ENCODE measurements at places on chromosomes 6 and 20.
A peak's percentile ranks its signal among the peaks of the same experiment; 100 is the strongest.

GRCh38 chr20:21607971-21608725 is 94.3 kb upstream of the NKX2-2 start:
- DNase-seq, result no peak

DNA sequence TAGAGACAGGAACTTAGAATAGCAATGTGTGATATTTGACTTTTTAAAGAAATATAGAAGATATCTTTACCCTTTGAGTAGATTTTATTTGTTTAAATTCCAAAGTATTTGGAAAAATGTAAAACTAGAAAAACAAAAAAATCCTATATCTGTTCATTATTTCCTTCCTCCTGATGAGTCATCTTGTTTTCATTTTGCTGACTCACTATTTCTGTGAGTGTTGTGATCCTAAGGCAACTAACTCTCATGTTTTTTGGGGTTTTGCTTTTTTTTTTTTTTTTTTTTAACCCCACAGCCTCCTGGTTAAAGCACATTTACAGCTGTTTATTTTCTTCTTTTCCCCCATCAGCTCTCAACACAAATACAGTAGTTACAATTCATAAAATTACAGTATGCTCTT is 37.8 kb upstream of the THEMIS start:
- no peak for DNase-seq

DNA sequence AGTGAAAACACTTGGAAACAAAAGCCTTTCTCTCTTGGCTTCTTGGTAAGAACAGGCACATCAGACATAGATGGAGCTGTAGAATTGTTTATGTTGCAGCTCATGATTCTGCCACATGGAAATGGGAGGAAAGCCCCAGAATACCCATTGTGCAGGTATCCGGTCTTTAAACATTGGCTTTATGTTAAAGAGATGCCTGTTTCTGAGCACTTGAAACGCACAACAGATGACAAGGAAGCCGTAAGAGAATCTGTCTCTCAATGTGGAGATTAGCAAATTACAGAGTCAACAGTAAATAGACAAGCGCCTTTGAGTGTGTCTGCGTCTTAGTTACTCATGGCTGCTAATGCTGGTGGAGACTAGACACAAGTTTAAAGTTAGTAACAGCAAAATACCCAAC is 10.5 kb downstream of the TNFAIP3 start:
- no peak for DNase-seq

- no peak for DNase-seq
Observed at GRCh38 chr6:1216488-1216974, 95.4 kb upstream of the FOXQ1 start.

DNA sequence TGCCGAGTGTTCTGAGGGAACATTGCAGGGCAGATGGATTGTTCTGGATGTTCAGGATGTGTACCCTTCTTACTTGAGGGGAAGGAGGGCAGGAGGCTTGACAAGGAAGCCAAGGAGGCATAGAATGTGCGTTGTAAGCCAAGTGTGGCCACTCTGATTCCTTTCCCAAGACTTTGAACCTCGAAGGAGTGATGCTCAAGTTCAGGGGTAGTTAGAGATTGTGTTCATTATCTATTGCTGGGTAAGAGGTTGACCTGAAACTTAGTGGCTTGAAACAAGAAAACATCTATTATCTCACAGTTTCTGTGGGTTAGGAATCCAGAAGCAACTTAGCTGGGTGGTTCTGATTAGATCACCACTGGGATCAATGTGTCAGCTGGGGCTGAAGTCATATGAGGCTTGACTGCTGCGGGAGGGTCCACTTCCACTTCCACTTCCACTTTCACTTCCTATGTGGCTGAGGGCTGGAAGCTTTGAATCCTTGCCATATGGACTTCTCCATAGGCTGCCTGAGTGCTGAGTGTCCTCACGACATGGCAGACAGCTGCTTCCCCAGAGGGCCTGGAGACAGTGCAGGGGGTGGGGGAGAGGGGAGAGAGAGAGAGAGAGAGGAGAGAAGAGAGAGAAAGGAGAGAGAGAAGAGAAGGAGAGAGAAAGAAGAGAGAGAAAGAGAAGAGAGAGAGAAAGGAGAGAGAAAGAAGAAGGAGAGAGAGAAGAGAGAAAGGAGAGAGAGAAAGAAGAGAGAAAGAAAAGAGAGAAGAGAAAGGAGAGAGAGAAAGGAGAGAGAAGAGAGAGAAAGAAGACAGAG is 6.9 kb upstream of the CD40 start:
- DNase-seq, result peak; percentile 14

GRCh38 chr6:36171573-36171972 is 25.0 kb upstream of the BRPF3 start:
- no peak for DNase-seq

DNA sequence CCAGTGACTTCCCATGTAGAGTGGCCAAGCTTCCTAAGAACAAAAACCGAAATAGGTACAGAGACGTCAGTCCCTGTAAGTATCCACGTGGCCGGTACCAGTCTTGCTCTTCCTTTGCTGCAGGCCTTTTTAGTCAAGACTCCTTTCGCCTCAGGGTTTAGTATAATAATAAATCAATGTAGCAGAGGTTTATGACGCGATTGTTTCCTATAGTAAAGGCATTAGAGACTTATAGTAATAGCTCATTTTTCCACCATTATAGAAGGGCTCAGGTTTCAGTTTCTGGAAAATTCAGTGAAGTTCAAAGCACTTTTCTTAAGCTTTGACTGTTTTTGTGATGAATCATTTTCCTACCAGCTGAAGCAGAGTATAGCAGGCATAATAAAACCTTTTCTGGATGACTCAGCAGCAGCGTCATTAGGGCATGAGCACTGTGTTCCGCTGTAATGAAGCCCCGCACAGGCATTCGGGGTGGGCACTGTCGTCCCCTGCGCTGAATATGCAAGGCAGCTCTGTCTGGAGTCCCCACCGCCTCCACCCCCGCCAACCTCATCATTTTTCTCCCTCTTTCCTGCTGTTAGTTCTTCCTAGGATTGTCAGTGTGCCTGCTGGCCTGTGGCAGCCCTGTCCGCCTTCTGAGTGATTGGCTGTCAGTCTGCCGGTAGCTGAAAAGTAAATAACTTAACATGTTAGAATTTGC is 51.3 kb downstream of the PTPN1 start:
- peak; percentile 83 for DNase-seq

DNA sequence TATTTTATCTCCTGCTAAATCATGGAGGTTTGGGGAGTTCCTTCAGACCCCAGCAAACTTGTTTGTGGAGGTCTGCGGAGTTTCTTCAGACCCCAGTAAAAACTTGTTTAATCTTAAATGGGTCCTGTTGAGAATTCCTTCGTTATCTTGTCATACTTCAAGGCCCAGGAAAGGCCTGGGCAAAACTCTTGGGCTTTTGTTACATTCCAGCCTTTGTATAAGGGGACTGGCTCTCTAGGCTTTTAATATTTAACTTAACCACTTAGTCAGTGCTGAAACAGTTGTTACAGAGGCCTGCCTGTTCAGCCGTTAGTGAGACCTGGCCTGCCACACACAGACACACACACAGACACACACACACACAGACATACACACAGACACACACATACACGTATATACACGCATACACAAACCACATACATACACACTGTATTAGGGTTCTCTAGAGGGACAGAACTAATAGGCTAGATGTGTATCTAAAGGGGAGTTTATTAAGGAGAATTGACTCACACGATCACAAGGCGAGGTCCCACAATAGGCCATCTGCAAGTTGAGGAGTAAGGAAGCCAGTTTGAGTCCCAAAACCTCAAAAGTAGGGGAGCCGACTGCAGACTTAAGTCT is 21.3 kb upstream of the CST3 start:
- DNase-seq, result no peak

DNA sequence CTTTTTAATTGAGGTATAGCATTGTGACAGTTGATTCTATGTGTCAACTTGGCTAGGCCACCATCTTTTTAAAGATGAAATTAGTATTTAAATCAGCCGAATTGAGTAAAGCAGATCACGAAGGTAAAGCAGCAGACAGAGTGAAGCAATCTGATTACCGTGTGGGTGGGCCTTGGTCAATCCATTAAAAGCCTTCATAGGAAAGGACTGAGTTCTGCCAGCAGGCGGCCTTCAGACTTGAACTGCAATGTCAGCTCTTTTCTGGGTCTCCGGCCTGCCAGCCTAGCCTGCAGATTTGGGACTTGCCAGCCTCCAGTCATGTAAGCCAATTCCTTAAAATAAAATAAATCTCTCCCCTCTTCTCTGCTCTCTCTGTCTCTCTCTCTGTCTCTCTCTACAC is 22.4 kb upstream of the TGM2 start:
- DNase-seq, result no peak

- no peak for DNase-seq
Observed at GRCh38 chr20:36267605-36268381, 31.5 kb downstream of the AAR2 start.

- no peak for DNase-seq
Observed at GRCh38 chr6:167829513-167829912, 2.8 kb downstream of the AFDN start.

GRCh38 chr6:132479131-132479530 is 33.8 kb downstream of the STX7 start:
- DNase-seq, result no peak

DNA sequence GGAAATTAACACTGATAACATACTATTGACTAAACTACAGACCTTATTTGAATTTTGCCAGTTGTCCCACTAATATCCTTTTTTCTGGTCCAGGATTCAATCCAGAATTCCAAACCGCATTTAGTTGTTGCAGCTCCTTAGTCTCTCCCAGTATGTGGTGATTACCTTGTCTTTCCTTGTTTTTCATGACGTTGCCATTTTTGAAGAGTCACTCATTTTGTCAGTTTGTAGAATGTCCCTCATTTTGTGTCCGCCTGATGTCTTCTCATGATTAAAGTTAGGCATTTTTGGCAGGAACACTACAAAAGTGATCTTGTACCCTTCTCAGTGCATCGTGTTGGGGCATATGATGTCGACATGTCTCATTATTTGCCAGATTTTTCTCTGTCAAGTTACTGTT is 33.1 kb downstream of the DTD1 start:
- DNase-seq, result no peak

DNA sequence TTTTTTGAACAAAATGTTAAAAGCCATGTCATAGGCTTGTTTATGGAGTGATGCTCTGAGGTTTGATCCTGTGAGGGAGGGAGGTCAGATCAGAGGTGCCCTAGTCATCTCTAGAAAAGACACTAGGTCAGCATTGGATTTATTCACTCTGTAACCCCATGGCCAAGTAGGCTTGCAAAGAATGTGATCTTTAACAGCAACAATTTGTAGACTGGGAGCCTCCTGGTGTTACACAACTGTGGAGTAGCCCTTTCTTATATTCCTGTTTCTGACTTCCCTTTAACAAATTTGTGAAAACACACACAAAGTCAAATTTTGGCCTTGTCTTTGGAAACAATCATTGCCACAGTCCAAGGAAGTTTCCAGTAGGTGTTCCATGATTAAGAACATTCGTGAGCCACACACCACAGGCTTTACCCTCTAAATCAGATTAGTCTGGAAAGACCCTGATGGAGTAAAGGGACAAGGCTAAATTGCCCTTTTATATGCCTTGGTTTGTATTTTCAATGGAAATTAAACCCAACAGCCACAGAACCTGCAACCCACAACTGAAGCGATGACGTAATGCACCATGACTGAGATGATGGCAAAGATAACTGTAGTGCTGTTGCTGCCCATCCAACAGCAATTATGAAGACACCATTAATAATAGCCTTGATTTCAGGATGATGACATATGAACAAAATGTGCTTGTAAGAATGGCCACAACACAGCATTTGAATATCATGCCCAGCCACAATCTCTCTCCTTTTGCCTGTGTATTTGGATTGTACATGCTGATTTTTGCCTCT is 22.1 kb downstream of the SCP2D1 start:
- no peak for DNase-seq

DNA sequence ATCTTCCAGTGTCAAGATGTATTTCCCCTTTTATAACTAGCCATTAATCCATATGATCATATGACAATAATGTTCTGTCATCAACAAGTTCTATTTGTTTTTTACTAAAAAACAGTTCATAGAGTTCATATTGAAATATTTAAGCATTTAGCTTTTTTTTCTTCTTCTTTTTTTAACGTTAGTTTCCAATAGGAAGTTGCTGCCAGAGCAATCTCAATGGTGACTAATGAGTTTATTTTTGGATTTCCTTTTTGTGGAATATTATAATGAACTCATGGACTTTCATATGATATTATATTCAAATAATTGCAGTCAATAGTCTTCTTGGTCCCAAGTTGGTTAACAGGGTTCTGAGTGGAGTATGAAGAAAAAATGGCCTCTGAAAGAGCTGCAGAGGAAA is 343.3 kb downstream of the BCKDHB start:
- DNase-seq, result no peak

GRCh38 chr20:8432435-8433148 is 300.5 kb downstream of the PLCB1 start:
- no peak for DNase-seq

- no peak for DNase-seq
Observed at GRCh38 chr6:16102208-16102607, 26.7 kb upstream of the MYLIP start.

- DNase-seq, result no peak
Observed at GRCh38 chr20:2276015-2276414, 19.8 kb upstream of the TGM3 start.

GRCh38 chr6:73030791-73031782 is 194.2 kb downstream of the KHDC1L start:
- no peak for DNase-seq

DNA sequence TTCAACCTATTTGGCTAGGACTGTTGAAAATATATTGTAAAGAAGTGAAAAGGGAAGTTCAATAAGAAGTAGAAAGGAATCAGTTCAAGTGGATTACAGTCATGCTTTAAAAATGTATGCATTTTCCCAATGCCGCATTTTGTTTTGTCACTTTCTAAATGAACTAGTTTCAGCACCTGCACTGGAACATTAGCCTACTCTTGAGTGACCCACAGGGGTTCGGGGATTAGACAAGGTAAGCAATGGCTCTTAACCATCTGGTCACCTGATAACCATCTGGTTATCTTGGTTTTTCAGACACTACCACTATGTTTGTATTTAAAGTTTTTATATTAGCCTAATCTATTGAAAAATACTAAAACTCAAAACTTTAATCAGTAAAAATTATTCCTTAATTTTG is 97.6 kb downstream of the CD164 start:
- DNase-seq, result no peak

- no peak for DNase-seq
Observed at GRCh38 chr6:141744971-141745370, 387.8 kb upstream of the GJE1 start.

DNA sequence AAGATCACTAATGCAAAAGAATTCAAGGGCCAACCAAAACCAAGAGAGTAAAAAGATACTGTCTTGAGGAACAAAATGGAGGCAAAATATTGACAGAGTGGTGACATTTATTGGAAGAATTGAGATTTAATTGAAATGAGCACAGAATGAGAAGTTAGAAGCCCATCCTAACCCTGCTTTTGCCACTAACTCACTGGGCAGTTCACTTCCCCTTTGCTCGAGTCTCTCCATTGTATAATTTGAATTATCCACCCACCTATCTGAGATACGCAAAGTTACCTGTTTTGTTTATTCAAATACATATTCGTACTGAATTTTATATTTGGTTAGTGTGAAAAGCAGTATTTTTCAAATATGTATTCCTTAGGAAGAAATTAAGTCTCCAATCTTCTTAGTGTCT is 204.5 kb upstream of the PRDM1 start:
- no peak for DNase-seq

GRCh38 chr6:129446272-129447197 is 263.4 kb downstream of the ARHGAP18 start:
- no peak for DNase-seq

Measured in stimulated activated CD4-positive, alpha-beta T cell treated with anti-CD3 and anti-CD28 coated beads, Interleukin-4, amount 100 ng/mL, for 24 hours (primary cell).